HTR-8/SVneo (cell line): ENCODE measurements at places on chromosomes 3 and 15.

DNA sequence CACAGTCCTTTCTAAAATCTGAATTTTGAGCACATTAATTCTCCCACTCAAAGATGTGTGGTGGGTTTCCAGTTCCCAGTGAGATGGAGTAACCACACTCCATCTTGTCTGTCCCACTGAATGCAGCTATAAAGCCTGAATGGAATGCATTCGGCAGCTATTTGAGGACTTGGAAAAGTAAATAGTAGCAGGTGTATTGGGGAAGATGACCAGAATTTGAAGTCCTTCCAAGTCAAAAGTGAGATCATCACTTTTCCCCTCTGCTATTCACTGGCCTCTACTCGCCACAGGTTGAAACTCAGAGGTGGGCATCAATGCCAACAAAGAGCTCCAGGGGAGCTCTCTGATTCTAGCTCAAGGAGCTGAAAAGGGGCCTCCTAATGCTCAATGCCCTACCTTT is 8.1 kb upstream of the GNB5 start:
- no peak for DNase-seq

DNA sequence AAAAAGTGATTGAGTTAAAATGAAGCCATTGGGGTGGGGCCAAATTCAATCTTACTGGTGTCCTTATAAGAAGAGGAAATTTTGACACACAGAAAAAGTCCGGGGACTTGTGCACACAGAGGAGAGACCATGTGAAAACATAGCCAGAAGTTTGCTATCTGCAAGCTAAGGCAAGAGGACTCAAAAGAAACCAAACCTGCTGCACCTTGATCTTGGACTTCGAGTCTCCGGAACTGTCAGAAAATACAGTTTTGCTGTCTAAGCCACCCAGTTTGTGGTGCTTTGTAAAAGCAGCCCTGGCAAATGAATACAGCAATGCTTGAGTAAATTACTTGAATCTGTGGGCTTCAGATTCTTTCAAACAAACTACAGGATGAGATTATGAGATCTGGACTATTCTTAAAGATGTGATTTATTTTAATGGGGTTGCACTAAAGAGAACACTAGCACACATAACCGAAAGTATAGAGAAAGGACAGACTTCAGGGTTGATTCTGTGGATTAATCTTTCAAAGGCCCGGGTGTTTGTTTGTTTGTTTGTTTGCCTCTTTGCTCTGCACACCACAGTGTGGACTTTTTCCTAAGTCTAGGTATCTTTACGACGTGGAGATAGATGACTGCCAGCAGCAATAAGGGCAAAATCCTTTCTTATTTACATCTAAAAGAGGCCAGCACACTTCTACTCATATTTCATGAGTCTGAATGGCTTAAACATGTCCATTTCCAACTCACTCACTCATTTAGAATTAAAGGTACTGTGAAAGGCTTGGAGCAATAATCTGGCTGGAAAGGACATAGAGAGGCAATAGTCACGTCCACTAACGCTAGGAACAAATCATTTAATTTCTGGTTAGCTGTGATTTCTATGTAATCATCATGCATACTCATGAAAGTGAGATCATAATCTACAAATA is 53.9 kb upstream of the SSR3 start:
- no peak for DNase-seq

- DNase-seq: no peak
Measured at GRCh38 chr3:105866656-105867653, 1.9 kb downstream of the CBLB start.

- no peak for DNase-seq
Measured at GRCh38 chr15:55796321-55796965, 53.5 kb upstream of the PRTG start.

GRCh38 chr15:39132954-39133600 is 447.8 kb upstream of the THBS1 start:
- no peak for DNase-seq

DNA sequence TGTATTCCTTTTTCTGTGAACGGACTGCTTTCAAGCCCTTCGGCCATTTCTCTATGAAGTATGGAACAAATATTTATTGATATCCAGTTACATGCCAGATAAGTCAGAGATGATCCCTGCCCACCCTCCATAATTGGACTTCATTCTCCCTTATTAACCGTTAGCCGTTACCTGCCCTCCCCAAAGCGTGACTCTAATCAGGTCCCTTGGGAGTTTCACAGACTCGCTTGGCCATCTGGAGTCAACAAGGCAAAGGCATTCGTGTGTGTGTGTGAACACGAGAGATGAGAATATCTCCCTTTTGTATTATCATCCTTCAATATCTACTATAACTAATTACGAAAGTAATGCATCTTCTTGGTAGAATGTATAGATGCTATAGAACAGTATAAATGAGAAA is 314.5 kb downstream of the TLE3 start:
- DNase-seq: no peak

- no peak for DNase-seq
Measured at GRCh38 chr3:44762170-44762677, 630 bp downstream of the KIF15 start.

GRCh38 chr3:18533039-18533438 is 107.9 kb upstream of the SATB1 start:
- DNase-seq: no peak

GRCh38 chr15:62521396-62521795 is 356.3 kb upstream of the C2CD4B start:
- DNase-seq: no peak

DNA sequence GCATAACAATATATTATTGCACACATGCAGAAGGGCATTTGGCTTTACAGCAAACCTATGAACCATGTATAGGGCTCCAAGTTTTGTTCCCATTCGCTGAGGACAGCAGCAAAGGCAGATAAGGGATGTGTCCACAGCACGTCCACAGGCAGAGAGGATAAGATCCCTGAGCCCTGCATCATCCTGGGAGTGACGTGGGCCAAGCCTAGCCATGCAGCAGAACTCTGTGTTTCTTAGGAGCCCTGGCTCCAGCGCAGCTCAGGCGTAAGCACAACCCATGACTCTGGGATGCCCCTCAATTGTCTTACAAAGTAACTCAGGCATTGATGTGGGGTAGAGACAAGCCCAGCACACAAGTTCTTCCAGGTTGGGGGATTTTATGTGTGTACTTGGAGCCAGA is 194.3 kb upstream of the CTDSPL start:
- no peak for DNase-seq

DNA sequence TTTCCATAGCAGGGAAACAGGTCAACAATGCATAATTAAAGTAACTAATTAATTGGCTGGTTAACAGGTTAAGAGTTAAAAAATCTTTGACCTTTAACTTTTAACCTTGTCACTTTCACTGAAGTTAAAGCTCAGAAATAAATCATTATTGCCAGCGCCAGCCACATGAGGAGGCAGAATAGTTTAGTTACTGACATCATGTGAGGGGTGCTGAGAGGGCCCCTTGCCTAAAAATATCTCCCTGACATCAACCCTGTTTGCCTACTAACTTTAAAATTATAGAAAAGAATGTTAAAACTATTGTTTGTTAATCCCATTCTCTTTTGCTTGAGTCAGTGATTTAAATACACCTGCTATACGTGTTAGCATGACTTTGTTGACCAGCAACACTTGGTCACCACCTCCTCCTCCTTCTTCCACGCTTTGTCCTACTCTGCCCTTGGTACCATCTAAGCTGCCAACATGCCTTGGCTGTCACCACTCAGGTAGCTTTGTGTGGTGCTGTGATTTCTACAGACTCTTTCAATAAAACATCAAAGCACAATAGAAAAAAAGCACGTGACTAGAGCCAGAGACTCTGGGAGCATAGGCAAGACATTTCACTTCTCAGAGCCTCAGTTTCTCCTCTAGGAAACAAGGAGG is 2.7 kb downstream of the FBXO40 start:
- no peak for DNase-seq

GRCh38 chr3:73716418-73716817 is 91.7 kb upstream of the PDZRN3 start:
- DNase-seq: no peak

- no peak for DNase-seq
Measured at GRCh38 chr3:123651449-123652341, 66.8 kb upstream of the HACD2 start.

DNA sequence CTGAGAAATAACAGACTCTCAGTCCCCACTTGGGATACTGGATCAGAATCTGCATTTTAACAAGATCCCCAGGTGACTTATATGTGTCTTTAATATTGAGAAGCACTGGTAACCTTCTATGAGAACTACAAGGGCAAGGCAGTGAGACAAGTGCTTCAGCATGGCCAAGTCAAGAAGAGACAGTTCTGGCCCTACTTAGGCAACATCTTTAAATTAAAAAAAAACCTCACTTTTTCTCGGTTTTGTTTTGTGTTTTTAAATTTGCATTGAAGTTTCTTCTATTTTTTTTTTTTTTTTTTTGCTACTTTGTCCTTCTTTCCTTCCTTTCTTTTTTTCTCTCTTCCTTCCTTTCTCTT is 42.5 kb upstream of the SPTSSB start:
- DNase-seq: no peak

GRCh38 chr3:150370122-150370602 is 37.9 kb upstream of the TSC22D2 start:
- peak; percentile 72 for DNase-seq

DNA sequence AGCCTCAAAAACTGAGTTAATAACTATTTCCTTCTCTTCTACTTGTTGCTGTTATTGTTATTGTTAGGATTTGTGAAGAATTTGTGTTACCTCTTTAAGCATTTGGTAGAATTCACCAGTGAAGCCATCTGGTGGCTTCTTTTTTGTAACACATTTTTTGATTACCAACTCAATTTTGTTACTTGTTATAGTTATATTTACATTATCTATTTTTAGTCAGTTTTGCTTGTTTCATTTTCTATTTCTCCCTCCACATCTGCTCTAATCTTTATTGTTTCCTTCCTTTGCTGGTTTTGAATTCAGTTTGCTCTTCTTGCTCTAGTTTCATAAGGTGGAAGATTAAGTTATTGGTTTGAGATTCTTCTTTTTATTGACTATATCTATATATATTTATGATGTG is 3.7 kb upstream of the SLC9C1 start:
- DNase-seq: no peak

GRCh38 chr3:50003216-50003615 is 63.3 kb downstream of the RBM6 start:
- DNase-seq: no peak

DNA sequence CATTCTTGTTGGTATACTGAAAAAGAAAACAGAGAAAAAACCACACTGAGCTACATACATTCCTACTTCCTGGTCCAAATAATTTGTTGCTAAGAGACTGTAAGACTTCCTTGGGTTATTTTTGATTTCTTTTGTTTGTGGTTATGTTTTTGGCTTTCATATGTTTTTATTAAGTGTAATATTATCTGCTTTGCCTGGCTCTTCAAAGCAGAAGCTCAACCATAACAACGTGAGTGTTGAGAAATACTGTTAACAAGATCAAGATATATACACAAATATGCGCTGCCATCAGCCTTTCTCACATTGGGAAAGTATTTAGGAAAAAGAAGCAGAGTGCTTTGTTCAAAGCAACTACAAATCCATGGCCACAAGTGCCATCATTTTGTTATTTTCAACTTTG is 556.2 kb upstream of the CBLB start:
- no peak for DNase-seq

- no peak for DNase-seq
Measured at GRCh38 chr15:98599909-98600691, 48.2 kb upstream of the IGF1R start.

- DNase-seq: no peak
Measured at GRCh38 chr15:85673326-85673725, 121.4 kb downstream of the KLHL25 start.

DNA sequence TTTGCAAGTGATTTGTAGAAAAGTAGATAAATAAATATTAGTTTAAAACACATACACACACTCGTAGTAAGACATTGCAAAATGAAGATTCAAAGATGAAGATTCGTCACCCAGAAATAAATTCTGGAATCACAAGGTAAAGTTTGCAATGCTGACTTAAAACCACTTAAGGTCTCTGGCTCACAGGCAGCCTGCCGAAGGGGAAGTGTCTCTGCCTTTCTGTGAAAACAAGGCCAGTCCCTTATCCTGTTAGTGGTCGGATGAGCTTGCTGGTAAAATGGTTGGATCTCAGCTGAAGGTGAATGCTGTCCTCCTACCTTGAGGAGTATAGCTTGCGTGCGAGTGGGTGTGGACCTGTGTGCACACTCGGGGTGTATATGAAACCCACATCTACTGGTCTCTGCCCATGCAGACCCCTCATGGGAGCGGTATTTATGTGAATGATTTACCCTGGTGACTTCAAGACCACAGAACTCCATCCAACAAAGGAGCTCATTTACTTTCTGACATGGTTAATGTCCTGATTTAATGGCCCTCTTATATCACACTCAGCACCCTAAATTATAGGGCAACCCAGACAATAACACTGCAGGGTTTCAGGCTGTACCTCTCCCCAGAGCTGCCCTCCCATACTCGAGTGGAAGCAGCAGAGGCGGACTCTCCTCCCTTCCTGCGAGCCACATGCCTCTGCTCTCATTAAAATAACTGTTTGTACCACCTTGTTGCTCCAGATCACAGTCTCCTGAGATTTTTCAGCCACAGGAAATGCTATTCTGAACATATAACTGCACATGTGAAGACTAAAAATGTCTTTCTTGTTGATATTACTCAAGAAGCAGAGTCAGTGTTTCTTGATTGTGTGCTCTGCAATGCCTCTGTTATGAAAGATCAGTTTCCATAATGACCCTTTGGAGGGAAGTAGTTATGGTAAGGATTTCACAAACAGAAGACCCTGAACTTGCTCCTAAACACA is 45.9 kb upstream of the ALDH1A3 start:
- DNase-seq: no peak

GRCh38 chr3:152100491-152101132 is 168.1 kb upstream of the MBNL1 start:
- no peak for DNase-seq

DNA sequence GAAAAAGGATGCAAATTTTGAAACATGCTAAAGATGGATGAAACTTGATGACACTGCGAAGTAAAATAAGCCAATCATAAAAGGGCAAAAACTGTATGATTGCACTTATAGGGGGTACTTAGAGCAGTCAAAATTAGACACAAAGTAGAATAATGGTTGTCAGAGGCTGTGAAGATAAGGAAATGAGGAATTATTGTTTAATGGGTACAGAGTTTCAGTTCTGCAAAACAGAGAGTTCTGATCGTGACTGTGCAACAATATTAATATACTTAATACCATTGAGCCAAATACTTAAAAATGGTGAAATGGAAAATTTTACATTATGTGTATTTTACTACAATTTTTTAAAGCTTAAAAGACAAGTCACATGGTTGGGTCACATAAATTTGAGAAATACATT is 35.1 kb downstream of the UBE3A start:
- DNase-seq: no peak

- DNase-seq: no peak
Measured at GRCh38 chr3:55790596-55791350, 303.7 kb upstream of the WNT5A start.

- no peak for DNase-seq
Measured at GRCh38 chr3:49864505-49864904, 5.2 kb downstream of the CAMKV start.
